ENCODE measurements at places on chromosomes 12 and 14. TPM values are rescaled to one million over a fixed set of nuclear protein-coding genes. Genes with fewer than 3 reads are reported as not detected.
A peak's percentile ranks its signal among the peaks of the same experiment; 100 is the strongest.

GRCh38 chr14:96297000-96297399, 41.0 kb downstream of the BDKRB1 start:
- DNase-seq: peak; percentile 36

SSPN gene
- total RNA-seq: 0.21 TPM

DNA sequence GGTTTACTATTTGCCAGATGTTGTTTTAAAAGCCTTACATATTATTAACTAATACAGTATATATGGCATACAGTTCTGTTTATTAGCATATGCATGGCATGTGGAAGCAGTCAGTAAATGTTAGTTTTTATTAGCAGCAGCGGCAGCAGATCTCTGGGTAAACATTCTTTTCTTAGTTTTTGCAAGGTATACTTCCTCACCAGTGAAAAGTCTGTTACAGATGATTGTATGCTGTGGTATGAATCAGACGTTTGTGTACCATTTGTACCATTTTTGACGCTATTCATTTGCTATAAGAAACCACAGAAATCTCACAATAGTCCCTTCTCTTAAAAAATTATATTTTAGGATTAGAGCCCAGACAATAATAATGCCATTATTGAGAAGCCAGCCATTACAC, 17.8 kb downstream of the STK38L start:
- DNase-seq: no peak

DNA sequence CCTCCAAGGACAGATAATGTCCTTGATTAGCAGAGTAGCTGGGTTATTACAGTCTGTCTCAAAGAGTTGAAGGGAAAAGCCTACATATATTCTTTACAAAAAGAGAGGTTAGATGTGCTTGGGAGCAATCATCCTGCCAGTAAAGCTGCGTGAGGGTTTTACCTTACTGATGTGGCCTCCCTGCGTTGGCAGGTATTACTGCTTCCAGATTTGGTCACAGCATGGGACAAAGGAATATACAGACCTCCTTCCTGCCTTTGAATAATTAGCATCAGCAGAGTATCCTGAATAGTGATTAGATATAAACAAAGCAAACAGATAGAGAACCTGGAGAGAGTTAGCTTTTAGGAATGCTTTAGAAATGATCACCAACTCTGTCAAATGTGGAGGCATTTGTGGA, 69.6 kb downstream of the TMTC2 start:
- DNase-seq: no peak

DNA sequence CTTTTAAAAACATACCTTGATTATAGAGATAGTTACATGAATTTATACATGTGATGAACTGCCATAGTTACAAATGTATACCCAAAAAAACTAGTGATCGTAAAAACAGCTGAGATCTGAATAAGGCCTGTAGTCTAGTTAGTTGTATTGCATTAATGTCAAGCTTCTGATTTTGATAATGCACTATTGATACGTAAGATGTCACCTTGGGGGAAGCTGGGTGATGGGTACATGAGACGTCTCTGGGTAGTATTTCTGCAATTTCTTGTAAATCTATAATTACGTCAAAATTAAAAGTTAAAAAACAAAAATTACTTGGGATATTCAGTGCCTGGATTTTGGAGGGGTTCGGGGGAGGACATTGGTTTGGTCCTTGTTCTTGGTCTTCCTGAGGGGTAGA, 144.4 kb downstream of the SAMD4A start:
- no peak for DNase-seq

- DNase-seq: no peak
These were observed 5.6 kb upstream of the LHX5 start for GRCh38 chr12:113477171-113477841.

Data from MCF 10A (cell line).